ENCODE measurements at places on chromosomes 2 and 18.

DNA sequence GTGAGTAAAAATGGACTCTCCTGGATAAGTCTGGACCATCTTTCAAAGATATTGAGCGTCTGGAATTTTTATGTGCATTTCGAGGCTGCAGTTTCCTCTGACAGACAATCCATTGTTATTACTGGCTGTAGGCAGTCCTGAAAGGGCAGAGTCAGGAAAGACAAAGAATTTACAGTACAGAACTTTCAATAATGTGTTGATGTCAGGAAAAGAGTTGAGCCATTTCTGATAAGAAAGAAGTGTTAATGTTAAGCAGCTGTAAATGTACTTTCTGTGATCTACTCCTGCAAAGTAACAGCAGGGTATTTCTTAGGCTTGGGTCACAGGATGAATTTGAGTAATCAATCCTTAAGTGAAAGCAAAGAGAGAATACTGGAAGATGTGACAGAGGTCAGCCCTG lies 29.8 kb downstream of the TSPYL6 start:
- no peak for DNase-seq

GRCh38 chr18:24611075-24611474 lies 150.6 kb downstream of the HRH4 start:
- no peak for DNase-seq

DNA sequence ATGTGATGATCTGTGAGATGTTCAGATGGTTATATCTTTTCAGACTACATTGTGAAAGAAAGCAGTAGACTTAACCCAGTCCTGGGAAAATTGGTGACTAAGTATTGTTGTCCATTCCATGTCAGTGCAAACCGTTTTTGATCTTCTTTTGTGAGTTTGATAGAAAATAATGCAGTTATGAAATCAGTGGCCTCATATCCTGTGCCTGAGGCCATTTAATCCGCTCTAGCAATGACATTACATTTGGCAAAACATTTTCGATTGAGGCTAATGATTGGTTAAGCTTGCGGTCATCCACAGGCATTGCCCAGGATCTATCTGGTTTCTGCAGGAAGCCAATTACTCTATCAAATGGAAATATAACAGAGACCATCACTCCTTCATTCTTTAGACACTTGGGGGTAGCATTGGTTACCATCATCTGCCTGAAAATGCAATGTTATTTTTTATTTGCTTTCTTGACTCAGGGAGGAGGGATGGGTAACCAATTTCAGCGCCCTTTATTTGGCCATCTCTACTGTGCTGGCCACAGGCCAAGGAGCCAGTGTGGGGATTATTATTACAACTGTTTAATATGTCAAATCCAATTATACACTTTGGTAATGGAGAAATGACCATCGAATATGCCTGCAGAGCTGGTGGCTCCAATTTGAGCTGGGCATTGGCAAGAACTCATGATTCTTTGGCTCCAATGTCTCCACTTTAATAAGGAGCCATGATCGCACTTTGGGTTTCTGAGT lies 33.6 kb downstream of the TRIB2 start:
- DNase-seq, result no peak

DNA sequence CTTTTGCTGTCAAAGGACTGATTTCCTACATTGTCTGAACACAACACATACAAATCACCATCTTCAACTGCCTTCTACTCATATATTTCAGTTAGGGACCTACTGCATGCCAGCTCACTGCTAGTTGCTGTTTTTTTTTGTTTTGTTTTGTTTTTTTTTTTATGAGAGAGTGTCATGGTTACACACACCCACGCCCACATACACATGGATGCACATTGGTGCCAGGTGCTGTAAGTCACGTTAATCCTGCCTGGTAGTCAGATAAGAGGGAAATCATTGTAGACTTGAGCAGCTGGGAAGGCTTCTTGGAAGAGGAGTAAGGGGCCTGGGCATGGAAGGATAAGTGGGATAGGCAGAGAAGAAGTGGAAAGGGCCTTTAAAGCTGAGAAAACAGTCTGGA lies 209.9 kb downstream of the TDRD15 start:
- DNase-seq, result no peak

DNA sequence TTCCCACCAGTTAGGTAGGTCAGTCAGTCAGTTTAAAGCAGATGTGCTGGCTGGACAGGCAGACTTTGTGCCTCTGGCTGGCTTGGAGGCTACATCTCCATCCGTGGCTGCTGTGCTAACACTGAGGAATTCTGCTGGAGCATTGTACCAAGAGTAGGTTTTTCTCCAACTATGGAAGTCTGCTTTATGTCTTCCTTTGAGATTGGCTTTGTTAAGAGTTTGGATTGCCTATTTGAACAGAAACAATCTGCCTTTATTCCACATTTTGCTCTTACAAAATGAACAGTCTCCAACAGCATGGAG lies 46.7 kb downstream of the WDR75 start:
- no peak for DNase-seq

Measured in stimulated activated CD4-positive, alpha-beta T cell treated with anti-CD3 and anti-CD28 coated beads, Interleukin-2, amount 100 ng/mL, for 24 hours (primary cell).